ENCODE measurements at places on chromosomes 11 and 22.

DNA sequence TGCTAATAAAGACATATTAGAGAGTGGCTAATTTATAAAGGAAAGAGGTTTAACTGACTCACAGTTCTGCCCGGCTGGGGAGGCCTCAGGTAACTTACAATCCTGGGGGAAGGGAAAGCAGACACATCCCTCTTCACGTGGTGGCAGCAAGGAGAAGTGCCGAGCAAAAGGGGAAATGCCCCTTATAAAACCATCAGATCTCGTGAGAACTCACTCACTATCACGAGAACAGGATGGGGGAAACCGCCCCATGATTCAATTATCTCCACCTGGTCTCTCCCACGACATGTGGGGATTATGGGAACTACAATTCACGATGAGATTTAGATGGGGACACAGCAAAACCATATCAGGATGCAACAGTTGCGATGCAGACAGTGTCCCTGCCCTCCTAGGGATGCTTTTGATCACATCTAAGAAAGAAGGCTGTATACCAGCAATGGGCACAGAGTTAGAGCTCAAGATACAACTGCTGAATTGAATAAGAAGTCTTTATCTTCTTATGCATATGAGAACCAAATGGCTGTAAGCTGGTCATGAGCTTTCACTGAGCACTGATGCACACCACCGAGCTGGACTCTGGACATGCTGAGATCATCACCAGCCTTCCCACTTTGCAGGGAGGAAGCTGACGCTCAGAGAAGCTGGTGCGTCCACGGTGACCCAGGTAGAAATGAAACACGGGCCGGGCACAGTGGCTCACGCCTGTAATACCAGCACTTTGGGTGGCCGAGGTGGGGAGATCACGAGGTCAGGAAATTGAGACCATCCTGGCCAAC is 255.2 kb downstream of the MN1 start:
- DNase-seq, result no peak

- DNase-seq, result no peak
Observed at GRCh38 chr22:47401592-47401898, 639.1 kb downstream of the TBC1D22A start.

GRCh38 chr11:30683176-30683575 is 97.0 kb upstream of the MPPED2 start:
- DNase-seq, result no peak

DNA sequence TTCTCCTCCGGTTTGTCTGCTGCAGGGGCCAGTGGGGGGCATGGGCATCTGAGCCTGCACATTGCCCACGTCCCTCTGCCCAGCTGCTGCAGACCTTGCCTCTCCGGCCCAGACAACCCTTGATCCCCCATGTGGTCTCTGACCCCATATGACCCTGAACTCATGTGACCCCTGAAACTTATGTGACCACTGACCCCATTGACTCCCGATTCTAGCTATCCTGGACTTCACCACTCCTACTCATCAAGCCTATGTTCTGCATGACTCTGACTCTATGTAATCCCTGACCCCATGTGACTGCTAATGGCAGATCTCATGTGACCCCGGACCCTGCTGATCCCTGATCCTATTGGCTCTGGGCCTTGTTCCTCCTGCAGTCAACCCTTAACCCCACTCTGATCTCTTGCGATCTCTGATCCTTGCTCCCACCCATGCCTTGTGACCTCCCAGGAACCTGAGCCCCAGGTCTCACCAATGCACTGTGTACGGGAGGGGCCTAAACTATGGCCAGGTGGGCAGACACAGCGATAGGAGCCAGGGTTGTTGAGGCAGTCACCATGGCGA is 5.7 kb downstream of the LTBP3 start:
- no peak for DNase-seq

GRCh38 chr11:81203876-81204275 is 1529.8 kb downstream of the FAM181B start:
- no peak for DNase-seq

DNA sequence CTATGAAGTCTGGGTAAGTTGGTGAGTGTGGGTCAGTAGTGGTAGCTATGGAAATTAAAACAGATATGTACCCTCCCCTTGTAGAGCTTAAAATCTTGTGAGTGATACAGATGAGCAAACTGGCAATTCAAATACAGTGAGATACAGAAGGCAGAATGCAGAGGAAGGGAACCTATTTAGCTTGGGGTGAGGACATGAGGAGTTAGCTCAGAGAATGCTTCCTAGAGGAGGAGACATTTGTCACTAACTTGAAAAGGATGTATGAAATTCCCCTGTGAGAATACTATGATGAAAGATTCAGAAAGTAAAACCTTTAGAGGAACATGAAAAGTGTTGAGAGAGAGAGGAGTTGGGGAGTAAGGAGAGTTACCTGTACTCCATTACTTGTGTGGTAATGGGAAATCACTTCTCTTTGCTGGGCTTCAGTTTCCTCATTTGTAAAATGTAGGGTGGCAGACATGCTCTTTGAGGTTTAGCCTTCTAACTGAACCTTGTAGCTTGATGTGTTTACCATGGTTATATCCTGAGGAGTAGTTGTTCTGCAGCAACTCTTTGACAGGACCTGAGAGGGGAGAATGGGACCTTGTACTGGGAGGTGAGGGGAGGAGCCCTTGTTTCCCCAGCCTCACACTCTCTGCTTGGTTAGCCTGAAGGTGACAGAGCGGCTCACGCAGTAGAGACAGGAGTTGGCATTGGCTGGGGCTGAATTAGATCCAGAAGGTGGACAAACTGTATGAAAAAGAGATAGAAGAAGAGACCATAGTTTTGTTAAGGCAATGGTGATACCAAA is 17.9 kb downstream of the SWAP70 start:
- DNase-seq, result no peak

DNA sequence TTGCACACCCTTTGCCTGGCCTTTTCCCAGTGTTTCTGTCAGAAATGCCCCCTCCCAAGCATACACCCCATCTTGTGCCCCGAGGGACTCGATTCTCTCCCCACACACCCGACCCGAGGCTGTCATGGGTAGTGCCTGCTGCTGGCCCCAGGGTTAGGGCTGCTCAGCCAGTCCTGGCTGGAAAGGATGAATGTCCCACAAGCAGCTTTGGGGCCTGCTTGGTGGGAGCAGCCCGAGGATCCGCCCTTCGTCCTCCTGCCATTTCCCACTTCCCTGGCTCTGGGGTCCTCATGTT is 55.0 kb upstream of the PRODH start:
- DNase-seq, result no peak

GRCh38 chr11:46100670-46101069 is 20.6 kb downstream of the PHF21A start:
- no peak for DNase-seq

DNA sequence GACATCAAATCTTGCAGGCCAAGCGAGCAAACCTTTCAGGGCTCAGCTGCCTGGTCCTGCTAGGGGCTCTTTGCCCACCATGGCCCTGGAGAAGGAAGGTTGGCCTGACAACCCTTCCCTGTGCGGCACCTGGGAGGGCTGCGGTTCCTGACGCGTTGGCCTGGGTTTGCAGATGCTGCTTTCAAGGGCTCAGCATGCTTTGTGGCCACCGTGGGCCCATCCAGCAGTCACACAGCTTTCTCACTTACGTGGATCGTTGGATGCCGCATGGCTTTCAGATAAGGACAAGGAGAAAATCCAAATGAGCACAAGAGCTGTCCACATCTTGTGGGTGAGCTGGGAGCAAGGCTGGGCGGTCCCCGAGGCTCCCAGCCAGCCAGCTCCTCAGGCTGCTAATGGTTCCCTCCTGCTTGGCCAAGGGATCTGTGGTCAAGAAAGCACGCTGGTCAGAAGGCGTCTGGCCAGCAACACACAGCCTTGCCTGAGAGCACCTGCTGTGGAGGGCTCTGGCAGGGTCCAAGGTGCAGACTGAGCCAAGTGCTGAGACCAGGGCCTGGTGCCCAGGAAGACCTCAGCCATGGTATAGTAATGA is 8.2 kb downstream of the C11orf24 start:
- DNase-seq, result no peak

DNA sequence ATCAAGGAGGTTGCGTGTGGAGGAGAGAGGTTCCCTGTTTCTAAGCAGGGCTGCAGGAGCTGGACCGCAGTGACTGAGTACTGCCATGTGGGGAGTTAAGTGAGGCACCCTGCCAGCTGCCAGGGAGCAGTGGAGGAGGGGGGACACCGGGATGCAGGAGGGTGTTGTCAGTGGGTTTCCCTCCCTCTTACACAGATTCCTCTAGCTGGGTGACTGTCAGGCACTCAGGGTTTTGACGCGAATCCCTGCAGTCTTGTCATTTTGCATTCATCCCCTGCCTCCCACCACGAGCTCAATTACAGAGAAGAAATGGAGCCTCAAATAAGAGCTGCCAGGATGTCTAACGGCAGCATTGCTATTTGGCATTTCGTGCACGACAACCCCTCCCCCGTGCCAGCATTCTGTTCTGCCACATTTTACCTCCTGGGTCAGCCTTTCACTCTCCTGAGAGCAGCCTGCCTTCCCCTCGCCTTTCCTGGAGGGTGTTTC is 119.8 kb upstream of the SORL1-AS1 start:
- no peak for DNase-seq

DNA sequence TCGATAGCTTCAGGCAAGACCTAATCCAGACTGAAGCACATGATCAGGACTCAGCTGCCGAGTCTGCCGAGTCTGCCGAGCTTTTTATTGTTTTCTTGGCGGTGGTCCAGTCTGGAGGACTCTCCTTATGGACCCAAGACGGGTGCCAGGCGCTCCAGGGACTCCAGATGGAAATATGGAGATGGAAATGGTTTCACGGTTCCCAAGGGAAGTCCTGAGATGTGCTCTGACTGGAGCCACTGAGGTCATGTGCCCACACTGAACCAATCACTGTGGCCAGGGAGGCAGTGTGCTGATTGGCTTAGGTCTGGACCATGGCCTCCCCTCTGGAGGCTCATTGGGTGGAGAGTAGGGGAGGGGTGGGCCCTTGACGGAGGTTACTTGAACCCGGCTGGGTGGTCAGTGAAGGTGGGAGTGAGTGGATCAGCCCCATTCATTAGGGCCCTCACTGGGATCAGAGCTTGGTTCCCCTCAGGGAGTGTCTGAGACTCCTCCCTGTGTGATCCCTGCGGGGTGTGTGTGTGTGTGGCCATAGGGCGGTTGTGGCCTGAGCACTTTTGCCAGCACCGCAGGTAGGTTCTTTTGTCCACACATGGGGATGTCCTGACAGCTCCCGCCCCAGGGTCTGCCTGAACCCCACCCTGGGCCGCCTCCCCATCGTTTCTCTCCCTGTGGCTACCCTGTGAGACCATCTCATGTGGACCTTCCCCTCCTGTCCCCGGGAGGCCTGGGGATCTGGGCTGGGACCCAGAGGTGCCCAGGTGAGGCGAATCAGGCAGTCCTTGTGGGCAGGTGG is 14.0 kb downstream of the RPS6KA4 start:
- DNase-seq, result no peak

GRCh38 chr11:131378931-131379330 is 8.5 kb downstream of the NTM start:
- no peak for DNase-seq

GRCh38 chr11:58316142-58316541 is 42.7 kb downstream of the OR5B17 start:
- DNase-seq, result no peak

GRCh38 chr22:26673486-26673885 is 16.1 kb downstream of the MIAT start:
- no peak for DNase-seq

Measured in CD4-positive, alpha-beta T cell treated with Interleukin-15 for 1 hour (primary cell).